ENCODE measurements at places on chromosomes 16 and 17. TPM values are rescaled to one million over a fixed set of nuclear protein-coding genes. Genes with fewer than 3 reads are reported as not detected.

Gene DCTPP1
- 64.0 TPM for polyA plus RNA-seq

Gene KLHL10
- not detected for polyA plus RNA-seq

Gene SLC25A10
- 2.3 TPM for polyA plus RNA-seq

Gene SEPTIN12
- not detected for polyA plus RNA-seq

Gene NPIPA8
- polyA plus RNA-seq: not detected

Gene SULT1A3
- polyA plus RNA-seq: 1.3 TPM

Gene ADGRG1
- 1.3 TPM for polyA plus RNA-seq

Gene CLUH
- polyA plus RNA-seq: 8.7 TPM

Gene FSCN2
- polyA plus RNA-seq: not detected

Gene PRSS21
- polyA plus RNA-seq: 14.7 TPM

Gene FNDC8
- not detected for polyA plus RNA-seq

Gene ASPA
- polyA plus RNA-seq: not detected

Gene ATXN2L
- 14.2 TPM for polyA plus RNA-seq

Gene SDK2
- polyA plus RNA-seq: 4.2 TPM

Gene CRYBA1
- not detected for polyA plus RNA-seq

Gene KRT23
- not detected for polyA plus RNA-seq

Gene PLLP
- polyA plus RNA-seq: 8.8 TPM

Gene RNF222
- polyA plus RNA-seq: 0.15 TPM

Gene TP53TG3B
- not detected for polyA plus RNA-seq

Gene SMTNL2
- not detected for polyA plus RNA-seq

Gene RBFOX1
- polyA plus RNA-seq: not detected

Gene SPAG5
- 2.7 TPM for polyA plus RNA-seq

Gene TEKT1
- not detected for polyA plus RNA-seq

Gene HOXB1
- not detected for polyA plus RNA-seq

Gene HBA2
- polyA plus RNA-seq: not detected

Gene C1QL1
- polyA plus RNA-seq: not detected

Gene ITPRIPL2
- 0.20 TPM for polyA plus RNA-seq

Gene KRT12
- polyA plus RNA-seq: not detected

Gene ZSCAN32
- polyA plus RNA-seq: 20.8 TPM

Gene OR3A2
- 1.4 TPM for polyA plus RNA-seq

Gene CCDC154
- polyA plus RNA-seq: not detected

Gene DHRS7C
- not detected for polyA plus RNA-seq

Gene NPIPA7
- polyA plus RNA-seq: not detected

Gene RASD1
- 0.23 TPM for polyA plus RNA-seq

Gene TEX14
- not detected for polyA plus RNA-seq

Gene SLC9A5
- polyA plus RNA-seq: 0.04 TPM

Gene MT3
- 19.2 TPM for polyA plus RNA-seq

Gene FOXN1
- polyA plus RNA-seq: not detected
